ENCODE measurements at places on chromosomes 13 and 19. TPM values are rescaled to one million over a fixed set of nuclear protein-coding genes. Genes with fewer than 3 reads are reported as not detected.
A peak's percentile ranks its signal among the peaks of the same experiment; 100 is the strongest.

- DNase-seq, result no peak
Observed at GRCh38 chr13:93625536-93625935, 398.9 kb downstream of the GPC6 start.

DNA sequence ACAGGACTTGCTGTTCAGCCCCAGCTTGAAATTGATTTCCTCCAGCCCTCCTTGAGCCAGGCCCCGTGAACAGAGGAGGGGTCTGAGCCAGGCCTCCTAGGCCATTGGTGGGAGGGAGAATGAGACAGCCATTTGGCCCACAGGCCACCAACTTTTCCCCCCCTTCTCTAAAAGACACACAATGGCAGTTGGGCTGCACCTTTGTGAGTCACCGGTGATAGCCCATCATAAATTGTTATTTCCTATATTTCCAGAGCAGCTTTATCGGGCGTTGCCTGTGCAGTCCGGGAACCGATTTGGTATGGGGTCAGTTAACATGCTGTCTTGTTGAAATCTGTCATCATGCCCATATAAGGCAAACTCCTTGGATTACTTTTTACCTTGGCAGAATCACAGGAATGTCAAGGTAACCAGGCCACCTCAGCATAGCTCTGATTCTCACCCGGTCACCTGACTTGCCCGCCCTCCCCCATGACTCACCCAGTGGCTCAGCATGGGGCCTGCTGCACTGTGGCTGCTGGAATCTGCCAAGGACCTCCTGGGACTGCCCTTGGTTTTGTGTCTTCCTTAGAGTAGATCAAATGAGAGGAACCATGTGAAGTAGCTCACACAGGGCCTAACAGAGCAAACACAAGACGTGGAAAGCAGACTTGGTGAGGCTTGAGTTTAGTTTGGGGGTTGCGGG is 36.1 kb downstream of the ACTN4 start:
- peak; percentile 90 for DNase-seq

- no peak for DNase-seq
Observed at GRCh38 chr19:35609851-35610353, 2.6 kb upstream of the HAUS5 start.

DNA sequence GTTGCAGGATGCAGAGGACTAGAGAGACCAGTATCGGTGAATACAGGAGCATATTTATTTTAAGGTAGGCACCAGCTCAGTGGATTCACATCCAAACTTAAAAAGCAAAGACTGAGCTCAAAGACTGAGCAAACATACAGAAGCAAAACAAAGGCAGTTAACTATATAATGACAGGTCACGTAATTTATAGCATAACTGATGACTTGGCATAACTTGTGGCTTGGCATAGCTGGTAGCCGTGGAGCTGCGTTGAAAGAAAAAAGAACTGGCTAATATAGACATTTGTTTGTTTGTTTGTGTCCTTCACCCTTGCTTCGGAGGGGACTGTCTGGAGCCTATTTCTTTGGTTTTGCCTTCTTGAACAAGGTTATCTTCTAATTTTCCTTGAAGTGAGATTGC is 33.7 kb downstream of the ZNF493 start:
- DNase-seq, result no peak

DNA sequence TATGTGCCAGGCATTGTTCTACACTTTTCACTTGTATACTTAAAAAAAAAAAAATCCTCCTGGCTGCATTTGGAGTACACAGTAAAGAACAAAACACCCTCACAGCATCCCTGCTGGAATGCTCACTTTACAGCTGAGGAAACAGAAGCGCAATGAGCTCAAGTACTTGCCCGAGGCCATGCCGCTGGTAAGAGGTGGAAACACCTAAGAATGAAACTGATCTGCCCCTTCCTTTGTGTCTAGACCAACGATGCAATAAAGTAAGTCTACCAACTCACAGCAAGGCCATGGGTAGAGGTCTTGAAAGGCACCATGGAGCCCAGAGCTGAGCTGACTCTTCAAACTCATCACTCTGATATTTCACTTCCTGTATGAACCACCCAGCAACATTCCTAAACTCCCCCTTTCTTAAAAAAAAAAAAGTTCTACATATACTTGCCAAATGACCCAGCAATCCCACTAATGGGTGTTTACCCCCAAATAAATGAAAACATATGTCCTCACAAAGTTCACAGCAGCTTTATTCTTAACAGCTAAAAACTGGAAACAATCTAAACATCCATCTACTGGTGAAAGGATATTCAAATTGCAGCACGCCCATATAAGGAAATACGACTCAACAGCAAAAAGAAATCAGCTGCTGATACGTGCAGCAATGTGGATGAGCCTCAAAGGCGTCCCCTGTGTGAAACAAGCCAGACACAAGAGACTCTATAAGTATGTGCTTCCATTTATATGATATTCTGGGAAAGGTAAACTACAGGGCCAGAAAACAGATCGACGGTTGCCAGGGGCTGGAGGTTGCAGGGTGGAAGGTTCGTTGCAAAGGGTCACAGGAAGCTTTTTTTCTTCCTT is 236.6 kb upstream of the MAB21L1 start:
- no peak for DNase-seq

- DNase-seq, result no peak
Observed at GRCh38 chr19:50380751-50381151, 3.4 kb upstream of the POLD1 start.

DNA sequence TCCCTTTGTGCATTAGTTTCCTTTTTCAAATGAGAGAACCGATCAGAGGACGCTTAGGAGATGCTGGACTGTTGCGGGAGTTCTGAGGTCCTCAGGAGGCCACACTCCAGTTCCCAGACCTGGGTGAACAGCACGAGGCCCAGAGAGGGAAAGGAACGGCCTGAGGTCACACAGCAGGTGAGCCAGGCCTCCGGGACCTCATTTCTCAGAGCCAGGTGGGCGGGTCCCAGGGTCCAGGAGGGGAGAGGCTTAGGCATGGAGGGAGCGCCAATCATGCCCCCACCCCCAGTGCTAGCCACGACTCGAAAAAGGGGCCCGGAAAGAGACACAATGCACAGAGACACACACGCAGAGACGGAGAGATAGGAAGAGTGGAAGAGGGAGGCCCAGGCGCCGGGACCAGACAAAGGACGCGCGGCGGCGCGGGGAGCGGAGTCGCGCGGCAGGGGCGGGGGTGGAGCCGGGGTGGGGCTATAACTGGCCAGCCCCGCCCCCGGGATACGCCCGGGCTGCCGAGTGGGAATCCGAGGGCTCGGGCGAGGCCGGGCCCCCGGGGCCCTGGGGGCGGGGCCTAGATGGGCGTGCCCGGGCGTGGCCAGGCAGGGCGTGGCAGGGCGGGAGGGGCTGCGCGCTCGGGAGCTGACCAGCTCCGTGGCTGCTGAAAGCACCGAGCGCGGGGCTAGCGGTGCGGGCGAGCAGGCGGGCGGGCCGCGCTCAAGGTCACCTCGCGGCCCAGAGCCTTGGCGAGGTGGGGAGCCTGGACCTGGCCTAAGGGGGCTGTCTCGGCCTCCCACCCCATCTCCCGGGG is 1.6 kb downstream of the ELAVL3 start:
- DNase-seq, result peak; percentile 81

GRCh38 chr19:19098703-19099632 is 35.2 kb downstream of the SLC25A42 start:
- no peak for DNase-seq

DNA sequence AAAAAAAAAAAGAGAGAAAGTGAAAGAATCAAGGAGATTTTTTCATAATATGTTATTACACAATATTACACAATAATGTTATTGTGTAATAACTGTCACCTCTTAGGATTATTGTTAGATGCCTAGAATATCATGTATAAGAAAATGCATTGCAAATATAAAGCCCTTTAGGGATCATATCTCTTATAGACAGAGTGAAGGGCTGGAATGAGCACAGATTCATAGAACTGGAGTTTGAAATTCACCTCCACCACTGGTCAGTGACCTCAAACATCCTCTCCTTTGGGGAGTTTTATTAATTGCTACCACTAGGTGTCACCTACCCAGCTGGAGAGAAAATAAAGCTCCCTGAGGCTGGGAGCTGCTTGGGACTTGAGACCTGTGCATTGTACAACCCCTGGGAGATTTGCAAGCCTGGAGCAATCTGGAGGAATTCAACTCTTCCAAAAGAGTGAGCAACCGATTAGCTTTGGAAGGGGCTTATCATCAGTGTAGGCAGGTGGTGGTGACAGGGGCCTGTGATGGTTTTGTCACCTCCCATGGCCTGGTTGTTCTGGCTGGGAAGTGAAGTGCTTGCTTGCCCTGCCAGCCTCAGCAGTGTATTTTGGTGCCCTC is 30.3 kb upstream of the FRY start:
- no peak for DNase-seq

DNA sequence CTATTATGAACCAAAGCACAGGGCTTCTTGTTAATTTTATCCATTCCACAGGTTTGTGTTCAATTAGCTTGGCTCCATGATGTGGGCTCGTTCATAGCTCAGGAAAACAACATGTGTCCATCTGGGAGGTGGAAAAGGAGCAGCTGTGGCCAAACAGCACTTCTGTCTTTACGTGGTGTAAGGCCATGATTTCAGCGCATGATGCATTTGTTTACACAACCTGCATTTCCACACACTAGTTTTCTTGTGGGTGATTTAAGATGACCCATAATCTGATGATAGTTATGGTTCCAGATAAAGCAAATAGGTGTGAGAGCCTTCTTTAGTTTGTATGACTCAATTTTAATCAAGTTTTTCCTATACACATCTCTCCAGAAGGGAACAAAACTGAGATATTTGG is 101.7 kb downstream of the TNFRSF19 start:
- DNase-seq, result no peak

- no peak for DNase-seq
Observed at GRCh38 chr13:77290342-77290741, 36.6 kb downstream of the MYCBP2 start.

DNA sequence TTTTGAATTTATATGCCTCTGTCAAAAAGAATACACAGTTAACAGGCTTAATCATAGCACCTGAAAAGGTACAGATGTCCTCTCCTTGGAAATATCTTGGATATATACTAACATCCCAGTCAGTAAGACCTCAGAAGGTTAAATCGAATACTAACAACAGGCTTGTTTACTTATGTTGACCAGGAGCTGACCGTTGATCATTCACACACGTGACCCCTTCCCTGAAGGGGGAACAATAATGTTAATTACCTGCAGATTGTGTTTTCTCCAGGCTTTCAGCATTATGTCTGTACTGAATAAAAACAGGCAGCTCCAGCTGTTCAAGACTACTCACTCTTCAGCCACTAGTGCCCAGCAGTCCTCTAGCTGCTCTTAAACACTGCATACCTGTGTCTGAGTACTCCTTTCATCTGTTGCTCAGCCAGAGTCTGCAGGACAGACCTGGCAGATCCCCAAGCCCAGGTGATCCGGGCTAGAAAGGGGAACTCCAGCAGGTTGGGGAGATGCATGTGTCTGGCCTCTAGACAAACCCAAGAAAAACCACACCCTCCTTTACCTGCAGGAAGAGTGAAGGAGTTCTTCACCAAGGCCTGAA is 163.9 kb downstream of the RNF17 start:
- DNase-seq, result no peak

DNA sequence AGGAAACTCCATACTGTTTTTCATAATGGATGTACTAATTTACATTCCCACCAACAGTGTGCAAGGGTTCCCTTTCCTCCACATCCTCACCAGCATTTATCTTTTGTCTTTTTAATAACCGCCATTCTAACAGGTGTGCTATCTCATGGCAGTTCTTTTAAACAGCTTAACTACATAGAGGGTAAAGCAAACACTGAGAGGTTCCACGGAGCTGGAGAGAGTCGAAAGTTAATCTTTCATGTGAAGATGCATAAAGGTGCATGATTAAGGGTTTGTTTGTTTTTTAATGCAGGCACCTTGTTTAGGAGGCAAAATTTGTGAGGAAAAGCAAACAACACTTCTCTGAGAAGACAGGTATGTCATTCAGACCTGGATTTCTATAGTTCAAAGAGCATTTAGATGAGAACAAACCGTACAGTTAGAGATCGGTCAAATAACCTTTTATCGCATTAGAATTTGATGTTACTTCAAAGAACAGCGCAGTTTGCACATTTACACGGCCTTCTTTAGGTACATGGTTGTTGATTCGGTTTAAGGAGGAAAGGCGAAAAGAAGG is 193.9 kb downstream of the RBM26 start:
- DNase-seq, result no peak

- DNase-seq, result no peak
Observed at GRCh38 chr13:38582133-38582532, 104.7 kb upstream of the FREM2 start.

GRCh38 chr19:1064661-1065605 is 2.0 kb upstream of the ARHGAP45 start:
- DNase-seq, result peak; percentile 91

GRCh38 chr13:113654175-113654560 is 3.8 kb downstream of the ATP4B start:
- DNase-seq, result no peak

GRCh38 chr19:19361075-19361594 is 40.5 kb downstream of the MAU2 start:
- DNase-seq, result peak; percentile 93

- DNase-seq, result no peak
Observed at GRCh38 chr19:3501780-3502179, 1.3 kb upstream of the DOHH start.

- no peak for DNase-seq
Observed at GRCh38 chr19:28402701-28403290, 810.2 kb downstream of the UQCRFS1 start.

DNA sequence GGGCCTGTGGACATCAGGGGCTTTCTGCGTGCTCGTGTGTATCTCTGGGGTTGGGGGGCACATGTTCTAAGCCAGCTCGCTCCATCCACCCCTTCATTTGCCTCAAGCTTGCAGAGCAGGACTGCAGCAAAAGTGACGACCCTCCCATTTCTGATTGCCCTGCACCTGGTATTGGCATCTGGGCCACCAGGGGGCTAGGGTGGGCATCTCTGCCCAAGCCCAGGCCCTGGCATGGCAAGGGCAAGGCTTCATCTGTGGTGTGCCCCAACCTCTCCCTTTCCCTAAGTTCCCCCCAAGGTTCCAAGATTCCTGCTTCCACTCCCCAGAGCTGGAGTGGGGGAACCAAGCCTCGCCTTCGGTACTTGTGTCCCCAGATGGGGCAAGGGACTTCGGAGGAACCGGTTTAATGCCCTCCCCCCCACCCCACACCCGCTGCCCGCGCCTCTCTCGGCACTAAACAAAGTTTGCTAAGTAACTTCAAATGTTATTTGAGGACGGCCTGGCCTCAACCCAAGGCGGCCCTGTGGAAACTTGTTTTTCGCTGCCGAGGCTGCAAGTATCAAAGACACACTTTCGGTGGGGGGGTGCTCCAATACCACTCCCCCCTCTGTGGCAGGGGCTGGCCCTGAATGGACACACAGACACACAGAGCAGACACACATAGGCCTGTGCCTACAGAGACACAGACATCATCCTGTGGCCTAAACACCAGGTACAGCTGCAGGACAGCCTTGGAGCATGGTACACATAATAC is 12.2 kb downstream of the NFIX start:
- no peak for DNase-seq

Gene STOML3
- not detected for total RNA-seq

Gene HSPB6
- total RNA-seq, result 412 TPM

Gene CABP5
- not detected for total RNA-seq

Gene KLK8
- total RNA-seq, result not detected

Gene ACP7
- not detected for total RNA-seq

Gene TMPRSS9
- total RNA-seq, result not detected

Gene LRP3
- 36.1 TPM for total RNA-seq

Gene EPSTI1
- total RNA-seq, result 10.4 TPM

Gene LHFPL6
- 206 TPM for total RNA-seq

Gene FAM83E
- not detected for total RNA-seq
